ENCODE measurements at places on chromosomes 1 and 21.

DNA sequence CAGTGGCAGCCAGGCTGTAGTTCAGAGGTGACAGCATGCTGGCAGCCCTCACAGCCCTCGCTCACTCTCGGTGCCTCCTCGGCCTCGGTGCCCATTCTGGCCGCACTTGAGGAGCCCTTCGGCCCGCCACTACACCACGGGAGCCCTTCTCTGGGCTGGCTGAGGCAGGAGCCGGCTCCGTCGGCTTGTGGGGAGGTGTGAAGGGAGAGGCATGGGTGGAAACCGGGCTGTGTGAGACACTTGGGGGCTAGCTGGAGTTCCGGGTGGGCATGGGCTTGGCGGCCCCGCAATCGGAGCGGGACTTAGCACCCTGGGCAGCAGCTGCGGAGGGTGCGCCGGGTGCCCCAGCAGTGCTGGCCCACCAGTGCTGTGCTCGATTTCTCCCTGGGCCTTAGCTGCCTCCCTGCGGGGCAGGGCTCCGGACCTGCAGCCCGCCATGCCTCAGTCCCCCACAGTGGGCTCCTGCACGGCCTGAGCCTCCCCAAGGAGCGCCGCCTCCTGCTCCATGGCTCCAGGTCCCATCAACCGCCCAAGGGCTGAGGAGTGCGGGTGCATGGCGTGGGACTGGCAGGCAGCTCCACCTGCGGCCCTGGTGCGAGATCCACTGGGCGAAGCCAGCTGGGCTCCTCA, 396.8 kb downstream of the FAM72C start:
- no peak for DNase-seq

DNA sequence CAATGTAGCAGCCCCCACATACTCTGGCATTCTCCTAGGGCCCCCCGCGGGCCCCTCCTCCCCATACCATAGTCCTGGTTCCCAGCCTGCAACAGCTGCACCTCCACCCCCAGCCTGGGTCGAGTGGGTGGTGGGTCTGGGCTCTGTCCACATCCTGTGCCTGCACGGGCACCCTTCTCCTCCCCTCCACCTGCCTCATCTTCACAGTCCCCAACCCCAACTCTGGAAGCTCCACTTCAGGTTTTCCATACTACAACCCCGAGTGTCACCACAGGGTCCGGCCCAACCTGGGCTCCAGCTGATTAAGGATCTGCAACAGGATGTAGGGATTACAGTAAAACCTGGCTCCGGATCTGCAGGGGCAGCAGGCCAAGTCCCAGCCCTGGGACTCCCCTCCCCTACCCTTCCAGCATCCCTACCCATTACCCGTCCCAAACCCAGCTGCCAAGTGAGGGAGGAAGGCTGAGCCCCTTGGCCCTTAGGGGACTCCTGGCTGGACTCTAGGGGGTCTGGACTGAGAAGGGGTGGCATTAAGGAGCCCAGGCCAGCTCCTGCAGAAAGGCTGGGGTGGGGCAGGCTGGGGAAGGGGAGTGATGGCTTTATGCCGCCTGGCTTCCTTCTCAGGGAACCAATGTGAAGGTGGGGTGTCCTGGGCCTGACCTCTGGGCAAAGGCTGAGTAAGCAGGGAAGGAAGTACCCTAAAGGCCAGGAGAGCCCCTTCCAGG, 116.8 kb downstream of the CASZ1 start:
- peak; percentile 9 for DNase-seq

DNA sequence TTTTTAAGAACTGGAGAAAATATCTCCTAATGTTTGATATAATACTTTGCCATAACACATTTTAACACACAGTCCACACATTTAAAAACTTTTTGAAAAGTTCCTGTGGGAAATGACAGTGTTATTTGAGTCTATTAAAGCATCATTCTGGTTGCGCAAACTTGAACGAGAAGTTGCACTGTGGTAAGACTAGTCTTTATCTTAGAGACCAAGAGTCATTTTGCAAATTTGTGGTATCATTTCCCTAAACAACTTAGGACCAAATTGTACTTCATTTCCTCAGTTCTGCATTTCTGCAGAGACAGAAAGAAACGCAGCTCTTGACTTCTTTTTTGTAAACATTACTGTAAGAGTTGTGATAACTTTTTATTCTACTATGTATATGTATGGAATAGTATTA, at the start of gene RGS18:
Gene RGS18 (plus strand): TSS at position 282 of the 400 bp plus-strand sequence. CDS start 176 bp downstream, outside the sequence.
- no peak for DNase-seq

DNA sequence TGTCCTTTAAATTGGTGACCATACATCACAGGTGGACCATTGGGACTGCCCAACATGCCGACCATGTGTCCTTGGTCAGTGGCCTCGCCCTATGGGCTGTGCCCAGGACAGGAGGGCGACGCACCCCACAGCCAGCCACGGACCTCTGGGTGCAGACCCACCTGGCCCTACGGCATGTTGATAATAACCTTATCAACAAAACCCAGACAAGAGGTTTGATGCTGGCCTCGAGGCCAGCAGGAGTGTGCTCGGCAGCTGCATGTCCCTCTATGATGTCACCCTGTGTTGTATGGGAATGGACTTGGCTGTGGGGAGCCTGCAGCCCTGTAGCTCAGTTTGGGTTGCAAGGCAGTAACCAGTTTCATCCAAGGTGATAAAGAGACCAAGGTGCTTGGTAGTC, 32.1 kb downstream of the SLC37A1 start:
- no peak for DNase-seq

- no peak for DNase-seq
Measured at GRCh38 chr21:19683492-19683891, 1279.9 kb upstream of the TMPRSS15 start.

DNA sequence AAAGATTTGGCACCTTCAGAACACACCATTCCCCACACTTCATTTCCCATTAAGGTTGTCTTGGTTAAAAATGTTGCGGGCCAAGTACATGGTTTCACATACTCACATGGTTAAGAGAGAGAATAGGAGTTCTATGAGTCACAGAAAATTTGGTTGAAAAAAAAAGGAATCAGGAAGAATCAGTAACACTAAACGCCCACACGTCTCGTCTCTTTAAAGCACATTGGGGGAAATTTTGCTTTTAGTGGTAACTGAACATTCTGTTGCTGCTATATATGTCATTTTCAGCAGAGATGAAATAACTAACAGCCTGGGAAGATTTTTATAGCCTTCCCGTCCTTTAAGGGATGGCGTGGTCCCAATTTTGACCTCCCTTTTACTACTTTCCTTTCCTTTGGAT, 132.9 kb upstream of the ERG start:
- no peak for DNase-seq

DNA sequence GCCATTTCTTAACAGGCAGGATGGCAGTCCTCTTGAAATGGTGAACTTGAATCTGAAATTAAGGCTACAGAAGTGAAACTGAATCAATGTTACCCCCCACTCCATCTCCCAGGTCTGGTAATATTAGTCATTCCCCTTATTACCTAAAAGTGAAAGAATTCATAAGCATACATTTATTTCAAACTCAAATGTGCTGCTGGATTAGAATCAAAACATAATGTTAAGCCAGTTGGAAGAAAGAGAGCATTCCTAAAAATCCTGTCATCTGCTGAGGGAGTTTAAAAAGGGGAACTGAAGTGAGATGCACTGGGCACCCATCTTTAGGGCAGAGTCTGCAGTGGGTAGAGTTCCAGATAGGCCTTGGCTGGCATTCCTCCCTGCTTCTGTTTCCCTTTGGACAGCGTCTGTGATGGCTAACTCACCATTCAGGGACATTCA, 17.4 kb downstream of the KIAA0319L start:
- DNase-seq: no peak

DNA sequence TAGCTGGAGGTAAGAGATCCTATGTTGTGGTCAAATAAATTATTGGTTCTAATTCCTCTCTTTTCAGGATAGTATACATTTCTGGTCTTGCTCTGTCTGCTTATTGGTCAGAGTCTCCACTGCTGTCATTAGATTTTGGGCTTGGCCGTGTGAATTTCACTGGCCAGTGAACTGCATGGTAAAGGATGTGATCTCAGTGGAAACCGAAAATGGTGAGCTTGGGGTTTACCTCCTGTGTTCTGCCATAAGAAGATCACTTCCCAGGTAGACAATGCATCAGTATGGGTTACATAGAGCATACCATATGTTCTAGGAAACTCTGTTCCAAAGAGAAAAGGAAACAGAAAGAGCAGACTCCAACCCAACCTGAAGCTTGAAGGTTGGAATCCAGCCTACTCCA, 1123.3 kb upstream of the B3GALT2 start:
- no peak for DNase-seq

DNA sequence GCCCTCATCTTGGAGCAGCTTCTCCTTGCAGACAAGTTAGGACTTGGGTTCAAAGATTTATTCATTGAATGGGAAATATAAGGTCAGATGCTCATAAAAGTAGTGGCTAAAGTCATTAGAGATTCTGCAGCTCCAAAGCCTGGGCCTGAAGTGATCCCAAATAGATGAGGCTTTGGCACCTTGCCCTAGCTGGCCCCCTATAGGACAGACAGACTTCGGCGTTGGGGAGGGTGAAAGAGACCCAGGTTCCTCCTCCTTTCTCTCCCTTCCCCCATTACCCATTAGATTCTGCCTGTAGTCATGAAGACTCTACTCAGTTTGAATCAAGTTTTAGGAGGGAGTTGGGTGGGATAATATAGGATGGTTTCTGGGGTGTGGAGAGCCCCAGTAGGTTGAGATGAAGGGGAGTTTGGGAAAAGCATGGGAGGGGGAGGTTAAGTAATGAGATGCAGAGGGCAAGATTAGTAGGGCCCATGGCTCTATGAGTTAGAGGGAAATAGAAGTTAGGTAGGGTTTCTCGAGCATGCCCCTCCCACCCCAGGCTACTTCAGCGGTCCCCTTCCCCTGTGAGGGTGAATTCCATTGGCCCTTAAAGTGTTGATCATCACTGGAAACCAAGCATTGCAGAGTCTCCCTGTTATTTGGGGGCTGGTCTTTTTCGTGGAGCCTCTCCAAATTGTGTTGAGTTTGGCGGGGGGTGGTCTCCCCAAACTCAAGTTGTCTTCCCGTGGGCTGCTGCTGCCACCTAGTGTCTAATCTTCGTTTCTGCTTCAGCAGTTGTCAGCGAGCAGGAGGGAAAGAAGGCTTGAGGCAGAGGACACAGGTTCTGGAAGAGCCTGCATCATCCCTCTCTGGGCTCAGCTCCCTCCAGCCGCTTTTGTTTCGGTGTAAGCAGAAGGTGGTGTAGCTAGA, 2.1 kb upstream of the AHDC1 start:
- DNase-seq: no peak

DNA sequence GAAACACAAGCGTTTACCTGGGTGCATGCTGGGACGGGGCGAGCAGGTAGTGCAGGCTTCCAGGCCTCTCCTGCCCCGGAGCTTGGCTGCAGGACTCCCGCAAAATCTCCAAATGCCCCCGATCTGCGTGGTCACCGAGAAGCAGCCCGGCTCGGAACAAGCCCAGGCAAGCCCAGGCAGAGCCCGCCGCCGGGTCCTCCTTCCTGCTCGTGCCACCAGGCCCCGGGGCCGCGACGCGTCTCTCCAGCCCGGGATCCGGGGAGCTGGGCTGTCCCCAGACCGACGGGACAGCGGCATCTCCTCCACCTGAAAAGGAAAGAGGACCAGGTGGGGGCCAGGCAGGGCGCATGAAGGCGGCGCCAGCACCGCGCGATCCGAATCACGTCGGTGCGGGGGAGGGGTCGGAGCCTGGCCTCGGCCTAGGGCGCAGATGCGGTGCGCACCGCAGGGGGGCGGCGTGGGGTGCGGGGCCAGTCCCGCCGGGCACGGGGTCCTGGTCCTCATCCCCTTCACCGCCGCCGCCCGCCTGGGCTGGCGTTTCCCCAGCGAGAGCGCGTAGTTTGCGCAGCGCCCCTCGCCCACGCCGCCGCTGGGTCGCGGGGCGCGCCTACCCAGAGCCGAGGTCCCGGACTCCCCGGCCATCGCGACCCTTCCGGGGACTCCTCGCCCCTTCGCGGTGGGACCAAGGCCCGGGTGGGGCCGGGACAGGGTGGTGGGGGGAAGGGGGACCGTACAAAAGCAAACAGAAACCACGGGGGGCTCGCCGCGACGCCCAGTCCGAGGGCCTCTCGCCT, 52.4 kb upstream of the H6PD start:
- DNase-seq: no peak

DNA sequence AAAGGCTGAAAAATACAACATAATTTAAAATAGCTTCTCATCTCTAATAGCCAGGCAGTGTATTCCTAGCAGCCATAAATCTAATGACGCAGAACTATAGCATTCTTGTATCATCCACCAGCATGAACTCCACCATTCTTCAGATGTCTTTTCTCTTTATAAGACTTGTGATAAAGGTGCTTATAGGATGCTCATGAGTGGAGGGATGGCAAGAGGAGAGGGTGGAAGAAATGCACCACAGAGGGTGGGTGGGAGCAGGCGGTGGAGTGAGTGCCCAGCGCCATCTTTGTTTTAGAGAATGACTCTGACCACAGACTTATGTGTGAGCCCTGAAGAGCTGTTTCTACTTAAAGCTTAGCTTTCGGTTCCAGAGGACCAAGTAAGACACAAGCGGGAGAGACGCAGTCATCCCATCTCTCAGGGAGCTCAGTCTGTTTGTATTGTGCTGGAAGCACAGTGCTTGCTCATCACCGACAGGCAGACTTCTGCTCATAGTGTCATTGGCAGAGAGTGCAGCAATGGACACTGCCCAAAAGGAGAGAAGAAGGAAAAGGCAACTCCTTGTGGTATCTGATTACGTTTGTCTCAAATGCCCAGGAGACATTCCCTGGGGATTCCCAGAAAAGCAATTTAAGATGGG, 65.6 kb downstream of the KCNJ15 start:
- no peak for DNase-seq

DNA sequence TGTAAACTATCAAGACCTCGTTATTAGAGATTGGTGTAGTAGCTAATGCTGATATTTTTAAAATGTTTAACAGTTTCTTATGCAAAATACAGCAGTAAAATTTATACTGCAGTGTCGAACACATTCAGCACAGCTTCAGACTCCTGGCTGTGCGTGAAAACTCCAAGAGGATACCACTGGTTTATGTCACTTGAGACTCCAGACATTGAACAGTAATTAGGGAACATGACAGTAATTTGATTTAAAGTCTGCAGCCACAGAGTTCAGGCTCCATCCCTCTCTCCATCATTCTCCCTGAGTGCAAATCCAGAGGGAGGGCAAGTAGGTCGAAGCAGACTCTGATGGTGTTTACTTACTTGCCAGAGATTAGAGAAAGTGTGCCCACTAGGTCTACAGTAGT, 94.2 kb downstream of the AK5 start:
- DNase-seq: no peak

DNA sequence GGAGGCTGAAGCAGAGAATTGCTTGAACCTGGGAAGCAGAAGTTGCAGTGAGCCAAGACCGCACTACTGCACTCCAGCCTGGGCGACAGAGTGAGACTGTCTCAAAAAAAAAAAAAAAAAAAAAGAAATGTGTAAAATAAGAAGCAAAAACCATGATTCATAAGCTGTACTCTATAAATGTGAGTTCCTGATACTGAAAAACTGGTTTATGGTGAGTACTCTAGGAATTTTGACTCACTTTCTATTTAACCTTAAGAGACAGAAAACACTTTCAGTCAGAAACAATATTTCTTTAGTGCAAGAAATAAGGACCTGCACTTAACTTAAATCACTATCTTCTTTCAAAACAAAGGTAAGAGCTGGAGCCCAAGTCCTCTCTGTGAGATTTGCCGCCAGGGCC, 19.9 kb upstream of the POU2F1 start:
- no peak for DNase-seq

- DNase-seq: no peak
Measured at GRCh38 chr1:206734499-206735142, 36.0 kb upstream of the IL19 start.
